Stimulated activated CD8-positive, alpha-beta memory T cell treated with anti-CD3 and anti-CD28 coated beads, Interleukin-2, amount 100 ng/mL, for 1 hour (primary cell): ENCODE measurements at places on chromosomes 6 and 20.

GRCh38 chr20:59633656-59634251 lies 29.4 kb downstream of the PHACTR3 start:
- no peak for DNase-seq

GRCh38 chr6:36840432-36841403 lies 1.5 kb upstream of the CPNE5 start:
- DNase-seq, result no peak

GRCh38 chr6:217048-217659 lies 75.1 kb upstream of the DUSP22 start:
- no peak for DNase-seq

DNA sequence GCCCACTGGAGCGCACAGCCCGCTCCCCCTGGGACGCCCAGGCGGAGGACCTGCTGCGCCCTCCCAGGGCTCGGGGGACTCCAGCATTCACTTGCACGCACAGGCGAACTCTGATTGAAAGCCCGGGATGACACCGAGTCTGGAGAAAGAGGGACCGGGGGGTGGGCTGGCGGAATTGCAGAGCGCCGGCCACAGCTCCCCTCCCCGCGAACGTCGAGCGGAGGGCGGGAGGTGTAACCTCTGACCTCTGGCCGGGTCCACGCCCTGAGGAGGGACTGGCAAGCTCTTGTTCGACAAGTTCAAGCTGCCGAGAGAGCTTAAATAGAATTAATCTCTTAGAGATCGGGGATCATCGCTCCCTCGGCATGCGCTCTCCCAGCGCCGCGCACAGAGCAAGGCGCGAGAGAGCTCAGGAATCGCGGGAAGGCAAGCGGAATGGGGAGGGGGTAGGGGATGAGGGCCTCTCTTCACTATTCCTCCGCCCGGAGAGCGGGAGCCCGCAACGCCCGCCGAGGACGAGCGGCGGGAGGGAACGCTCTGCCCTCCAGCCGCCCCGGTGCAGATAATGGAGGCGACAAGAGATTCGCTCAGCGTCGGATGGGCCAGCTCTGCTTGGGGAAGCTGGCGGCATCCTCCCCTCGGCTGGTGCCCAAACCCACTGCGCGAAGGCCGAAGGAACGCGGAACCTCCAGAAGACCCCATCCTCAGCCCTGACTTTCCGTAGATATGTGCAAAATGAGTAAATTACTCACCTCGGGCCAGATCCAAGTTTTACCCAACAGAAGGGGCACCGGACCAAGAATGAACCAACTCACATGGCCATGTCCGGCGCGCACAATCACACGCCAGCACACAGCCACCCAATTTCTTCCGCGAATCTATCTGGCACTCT lies 761 bp upstream of the NR2E1 start:
- no peak for DNase-seq

GRCh38 chr6:107730106-107730505 lies 94.0 kb downstream of the SCML4 start:
- no peak for DNase-seq

DNA sequence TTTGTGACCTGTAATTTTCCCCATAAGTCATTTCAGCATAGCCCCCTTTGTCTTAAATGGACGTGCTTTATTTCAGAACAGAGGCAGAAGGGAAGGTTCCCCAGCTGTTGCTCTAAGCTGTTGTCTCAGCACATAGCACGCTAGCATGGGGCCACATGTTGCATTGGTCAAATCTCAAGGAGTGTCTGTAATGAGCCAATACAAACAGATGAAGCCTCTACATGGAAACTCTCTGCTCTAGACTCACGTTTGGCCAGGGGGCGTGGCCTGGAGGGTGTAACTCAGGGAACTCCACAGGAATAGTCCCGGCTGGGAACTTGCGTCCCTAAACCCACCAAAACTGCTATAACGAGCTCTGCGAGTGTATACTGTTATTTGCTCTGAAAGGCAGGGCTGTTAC lies 35.2 kb upstream of the SLC22A2 start:
- DNase-seq, result no peak

DNA sequence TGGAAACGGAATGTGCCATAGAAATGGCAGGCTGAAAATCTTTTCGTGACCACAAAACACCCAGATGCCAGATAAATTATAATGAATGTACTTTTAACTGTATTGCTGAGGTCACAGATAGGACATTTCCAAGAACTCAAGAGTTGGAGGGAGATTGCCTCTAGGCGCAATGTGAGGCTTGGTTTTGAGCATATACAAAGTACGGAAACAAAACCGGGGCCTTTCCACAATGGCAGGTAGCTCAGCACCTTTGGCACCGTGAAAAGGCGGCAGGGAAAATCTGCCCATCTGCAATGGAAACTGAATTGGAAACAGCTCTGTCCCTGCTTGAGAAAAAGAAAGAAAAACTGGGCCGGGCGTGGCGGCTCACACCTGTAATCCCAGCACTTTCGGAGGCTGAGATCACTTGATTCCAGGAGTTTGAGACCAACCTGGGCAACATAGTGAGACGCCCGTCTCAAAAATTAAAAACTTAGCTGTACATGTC lies 10.5 kb upstream of the C20orf144 start:
- no peak for DNase-seq

DNA sequence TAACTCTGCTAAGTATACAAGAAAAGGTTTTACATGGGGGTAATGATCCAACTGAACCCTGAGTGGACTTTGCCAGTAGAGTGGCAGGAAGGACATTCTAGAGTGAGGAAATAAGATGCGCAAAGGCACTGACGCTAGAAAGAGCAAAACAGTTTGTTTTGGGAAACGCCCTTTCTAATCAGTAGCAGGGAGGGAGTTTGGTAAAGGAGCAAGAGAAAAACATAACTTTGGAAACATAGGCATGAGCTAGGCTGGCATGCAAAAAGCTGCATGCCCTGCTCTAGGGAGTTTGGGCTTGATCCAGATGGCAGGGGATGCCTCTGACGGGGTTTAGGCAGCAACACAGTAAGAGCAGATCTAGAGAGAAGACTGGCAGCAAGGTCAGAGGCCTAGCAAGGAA lies 135.2 kb downstream of the DST start:
- no peak for DNase-seq

DNA sequence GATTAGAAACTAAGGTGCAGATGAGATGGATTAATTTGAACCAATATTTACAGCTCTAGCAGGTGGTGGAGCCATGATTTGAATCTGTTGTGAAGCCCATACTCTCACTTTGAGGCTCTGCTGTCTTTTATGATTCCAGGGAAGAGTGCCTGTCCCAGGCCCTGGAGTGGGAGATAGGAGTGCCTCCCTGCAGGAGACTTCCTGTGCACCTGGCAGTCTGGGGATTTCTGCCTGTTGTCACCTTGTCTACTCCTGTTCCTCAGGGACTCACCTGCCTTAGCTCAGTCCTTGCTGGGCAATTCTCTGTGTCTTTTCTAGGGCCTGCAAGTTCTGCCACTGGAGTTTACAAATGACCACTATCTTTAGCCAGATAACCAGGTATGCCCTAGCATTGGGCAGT lies 46.3 kb downstream of the SCAND1 start:
- DNase-seq, result no peak

GRCh38 chr6:71345476-71346333 lies 57.1 kb downstream of the OGFRL1 start:
- DNase-seq, result no peak

DNA sequence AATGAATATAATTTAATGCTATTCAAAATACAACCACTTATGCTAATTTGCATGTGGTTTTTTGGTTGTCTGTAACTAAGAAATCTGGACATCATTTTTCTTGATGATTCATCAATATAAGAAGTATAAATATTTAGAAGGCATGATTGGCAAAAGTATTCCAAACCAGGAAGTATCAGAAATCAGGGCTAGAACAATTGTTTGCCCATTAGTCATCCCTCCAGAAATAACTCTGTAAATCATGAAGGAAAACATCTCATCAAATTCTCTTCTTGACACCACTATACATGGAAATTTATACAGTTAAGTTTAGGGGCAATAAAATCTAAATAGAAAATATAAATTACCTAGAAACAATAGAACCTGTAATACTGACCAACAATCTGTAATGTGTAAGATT lies 554.7 kb upstream of the HS3ST5 start:
- DNase-seq, result no peak

DNA sequence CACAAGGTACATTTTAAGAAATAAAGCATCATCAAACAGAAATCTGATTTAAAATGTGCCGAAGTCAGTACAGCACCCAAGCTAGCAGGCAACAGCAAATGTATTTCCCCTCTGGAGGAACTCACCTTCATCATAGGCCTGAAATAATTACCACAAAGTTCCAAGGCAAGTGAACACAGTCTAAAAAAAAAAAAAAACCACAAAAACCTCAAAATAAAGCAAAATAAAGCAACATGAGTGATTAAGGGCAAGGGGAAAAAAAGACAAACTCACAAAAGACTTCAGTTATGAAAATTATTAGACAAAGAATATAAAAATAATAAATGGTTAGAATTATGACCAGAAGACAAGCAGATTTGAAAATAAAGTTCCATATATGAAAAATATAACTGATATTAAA lies 10.4 kb downstream of the GPR63 start:
- no peak for DNase-seq

DNA sequence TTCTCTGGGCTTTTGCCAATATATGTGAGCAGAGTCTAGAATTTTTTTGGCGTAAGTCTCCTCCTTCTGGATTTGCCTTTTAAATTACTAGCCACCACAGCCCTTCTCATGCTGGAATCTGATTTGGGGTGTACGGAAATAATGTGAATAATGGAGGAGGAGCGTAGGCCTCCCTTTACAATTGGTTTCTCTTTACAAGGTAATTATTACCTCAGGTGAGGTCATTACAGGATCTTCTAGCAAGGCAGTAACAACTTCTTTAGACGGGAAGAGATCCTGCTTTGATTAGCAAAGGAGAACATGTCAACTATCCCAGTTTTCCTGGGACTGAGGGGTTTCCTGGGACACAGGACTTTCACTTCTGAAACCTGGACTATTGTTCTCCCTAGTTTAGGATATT lies 8.9 kb downstream of the RWDD2A start:
- no peak for DNase-seq

GRCh38 chr20:57199656-57200405 lies 66.6 kb downstream of the BMP7 start:
- DNase-seq, result no peak

DNA sequence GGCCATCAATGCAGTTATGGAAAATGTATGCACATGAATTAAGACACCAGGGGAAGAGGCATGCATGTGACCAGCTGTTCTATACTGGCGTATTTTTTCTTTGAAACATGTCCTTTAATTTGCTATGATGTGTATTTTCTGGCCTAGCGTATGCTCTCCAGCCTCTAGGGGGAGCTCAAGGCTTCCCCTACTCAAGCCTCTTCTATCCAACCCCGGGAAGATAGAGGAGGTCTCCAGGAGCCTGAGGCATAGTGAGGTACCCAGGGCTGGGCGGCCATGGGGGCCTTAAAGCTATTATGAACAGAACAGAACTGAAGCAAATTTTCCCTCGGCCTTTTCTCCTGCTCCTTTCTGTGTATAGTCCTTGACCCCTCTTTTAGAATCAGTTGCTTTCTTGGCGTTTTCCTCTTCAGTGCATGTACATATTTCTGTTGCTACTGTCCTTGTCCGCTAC lies 528.9 kb downstream of the MAFB start:
- DNase-seq, result no peak
